ENCODE measurements at places on chromosomes 11 and 22.

GRCh38 chr11:17077240-17077519, 287 bp downstream of the RPS13 start:
- no peak for DNase-seq

GRCh38 chr11:11814614-11815452, 26.9 kb upstream of the USP47 start:
- no peak for DNase-seq

- no peak for DNase-seq
These were observed 74.6 kb downstream of the AASDHPPT start for GRCh38 chr11:106152013-106152412.

DNA sequence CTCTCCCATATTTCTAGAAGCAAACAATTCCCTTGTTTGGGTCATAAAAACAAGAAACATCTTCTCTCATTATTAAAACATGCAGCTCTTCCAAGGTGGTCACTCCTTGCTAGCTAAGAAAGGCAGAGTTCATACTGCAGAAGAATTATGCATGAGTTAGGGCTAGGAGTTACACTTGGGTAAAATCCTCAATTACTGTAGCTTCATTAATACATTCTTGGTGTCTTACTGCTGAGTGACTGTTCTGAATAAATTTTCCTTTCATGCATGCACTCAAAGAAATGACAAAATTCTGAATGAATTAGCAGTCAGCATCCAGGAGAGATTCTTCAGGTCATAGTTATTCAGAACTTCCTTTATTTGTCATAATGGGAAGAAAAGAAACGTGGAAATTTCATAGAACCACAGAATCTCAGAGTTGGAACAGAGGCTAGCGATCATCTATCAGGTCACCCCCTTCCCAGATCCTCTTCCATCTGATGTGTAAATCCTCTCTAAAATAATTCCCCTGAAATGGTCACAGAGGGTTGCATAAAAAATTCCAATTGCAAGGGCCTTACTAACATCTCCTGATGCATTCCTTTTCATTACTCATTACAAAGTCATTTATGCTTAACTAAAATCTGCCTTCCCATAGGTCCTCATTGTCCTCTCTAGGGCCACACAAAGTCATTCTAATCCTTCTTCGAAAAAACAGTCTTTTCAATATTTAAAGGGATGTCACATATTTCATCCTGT, 771.5 kb downstream of the DLG2 start:
- no peak for DNase-seq

DNA sequence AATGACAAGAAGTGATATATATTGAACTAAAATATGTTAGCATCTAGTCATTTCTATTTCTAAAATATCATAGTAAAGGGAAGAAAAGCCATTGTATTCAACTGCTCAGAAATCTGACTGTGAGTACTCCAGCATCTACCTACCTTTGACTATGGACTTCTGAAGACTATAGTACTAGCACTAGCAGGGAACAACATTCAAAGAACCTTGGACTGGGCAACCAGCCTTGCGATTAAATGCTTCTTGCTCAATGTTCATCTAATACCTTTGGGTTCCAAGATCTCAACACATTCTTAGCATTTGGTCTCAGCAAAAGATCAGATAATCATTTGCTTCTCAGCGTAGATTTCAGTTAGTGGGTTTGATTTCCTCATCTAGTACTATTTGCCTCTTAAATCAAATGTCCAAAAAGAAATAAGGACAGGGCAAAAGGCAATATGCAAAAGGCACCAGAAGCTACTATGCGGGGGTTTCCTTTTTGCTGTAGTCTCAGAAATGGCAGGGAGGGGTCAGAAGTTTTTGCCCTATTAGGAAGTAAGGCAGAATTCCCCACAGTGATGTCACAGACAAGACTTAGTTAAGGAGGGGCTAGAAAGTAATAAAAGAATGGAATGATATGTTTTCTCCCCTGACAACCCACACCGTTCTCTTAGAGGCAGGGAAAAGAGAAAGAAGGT, 80.6 kb downstream of the GAB2 start:
- no peak for DNase-seq

DNA sequence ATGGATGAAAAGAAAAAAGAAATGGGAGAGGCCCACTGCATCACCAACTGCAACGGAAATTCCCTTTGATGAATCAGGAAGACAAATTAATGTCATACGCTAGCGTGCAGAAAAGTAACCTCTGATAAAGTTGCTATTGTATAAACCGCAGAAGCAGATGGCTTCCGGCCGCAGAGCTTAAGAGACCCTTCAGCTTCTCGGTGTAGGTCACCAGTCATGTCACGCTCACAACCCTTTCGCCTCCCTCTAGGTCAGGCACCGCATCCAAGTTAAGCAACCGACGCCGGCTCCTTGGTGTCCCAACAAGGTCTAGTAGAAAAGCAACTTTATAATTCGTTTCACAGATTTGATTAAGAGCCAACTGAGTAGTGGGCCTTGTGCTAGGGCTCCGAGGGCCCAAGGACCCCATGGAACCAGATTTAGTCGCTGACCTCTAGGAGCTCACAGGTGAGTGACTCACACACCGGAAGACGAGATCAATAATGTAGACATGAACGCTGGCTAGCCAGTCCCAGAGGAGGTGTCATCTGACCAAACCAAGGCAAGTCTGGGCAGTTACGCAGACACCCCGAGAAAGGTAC, 1.2 kb upstream of the ZFP91 start:
- peak; percentile 65 for DNase-seq

DNA sequence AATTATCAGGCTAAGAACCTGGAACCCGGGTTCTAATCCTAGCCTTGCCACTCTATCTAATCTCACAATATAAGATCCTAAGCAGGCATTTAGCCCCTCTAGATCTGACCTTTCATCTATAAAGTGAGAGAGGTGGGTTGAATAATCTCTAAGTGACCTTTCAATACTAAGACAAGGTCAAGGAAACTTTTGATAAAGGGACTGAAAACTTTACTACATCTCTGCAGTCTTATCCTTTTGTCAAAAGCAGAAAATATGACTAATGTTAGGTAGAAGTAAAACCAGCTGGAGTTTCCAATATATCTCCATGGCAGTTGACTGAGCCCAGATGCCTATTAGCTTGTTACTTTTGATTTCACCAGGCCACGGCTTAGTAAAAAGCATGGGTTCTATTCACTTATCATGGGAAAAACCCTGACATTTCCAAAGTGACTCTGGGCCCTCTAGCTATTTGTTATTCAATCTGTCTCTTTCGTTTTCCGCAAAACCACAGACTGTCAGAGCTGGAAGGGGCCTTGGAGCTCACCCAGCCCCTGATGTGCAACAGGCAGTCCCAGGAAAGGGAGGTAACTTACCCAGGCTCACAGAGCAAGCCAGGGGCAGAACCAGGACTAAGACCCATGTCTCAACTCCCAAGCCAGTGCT, 75.8 kb downstream of the RAB30 start:
- DNase-seq, result no peak

DNA sequence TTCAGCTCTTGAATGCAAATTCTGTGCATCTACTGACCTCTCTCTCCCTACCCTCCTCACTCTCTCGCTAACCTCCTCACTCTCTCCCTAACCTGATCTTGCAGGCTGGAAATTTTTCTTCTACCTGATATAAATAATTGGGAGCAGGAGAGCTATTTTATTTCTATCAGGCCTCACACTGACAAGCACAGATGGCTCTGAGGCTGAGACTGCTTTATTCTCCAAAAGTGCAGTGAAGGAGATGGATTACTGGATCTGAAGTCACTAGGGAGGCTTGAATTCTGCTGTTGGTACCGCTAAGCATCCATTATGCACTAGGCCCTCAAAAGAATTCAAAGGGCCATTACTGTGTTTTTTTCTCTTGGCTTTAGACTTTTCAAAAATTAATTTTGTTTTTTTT, 19.4 kb upstream of the LDHA start:
- no peak for DNase-seq

DNA sequence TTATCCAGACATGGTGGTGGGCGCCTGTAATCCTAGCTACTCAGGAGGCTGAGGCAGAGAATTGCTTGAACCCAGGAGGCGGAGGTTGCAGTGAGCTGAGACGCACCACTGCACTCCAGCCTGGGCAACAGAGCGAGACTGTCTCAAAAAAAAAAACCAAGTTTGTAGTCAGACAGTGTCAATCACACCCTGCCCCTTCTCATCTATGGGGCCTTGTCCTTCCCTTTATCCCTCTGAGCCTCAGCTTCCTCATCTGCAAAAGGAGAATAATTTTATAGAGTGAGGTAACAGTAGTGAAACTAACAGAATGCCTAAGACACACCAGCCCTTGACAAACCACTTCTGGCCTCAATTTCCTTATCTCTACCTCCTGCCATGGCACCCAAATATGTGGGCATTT, 10.7 kb downstream of the BCL9L start:
- DNase-seq, result no peak

- DNase-seq, result no peak
These were observed 11.2 kb upstream of the RAB3IL1 start for GRCh38 chr11:61928606-61929005.

GRCh38 chr11:12973528-12974181, 35.5 kb upstream of the RASSF10 start:
- DNase-seq, result no peak
